ENCODE measurements at places on chromosomes 16 and 17.
A peak's percentile ranks its signal among the peaks of the same experiment; 100 is the strongest.

- no peak for DNase-seq
These were observed 15.8 kb downstream of the KRABD2 start for GRCh38 chr17:8360751-8361150.

DNA sequence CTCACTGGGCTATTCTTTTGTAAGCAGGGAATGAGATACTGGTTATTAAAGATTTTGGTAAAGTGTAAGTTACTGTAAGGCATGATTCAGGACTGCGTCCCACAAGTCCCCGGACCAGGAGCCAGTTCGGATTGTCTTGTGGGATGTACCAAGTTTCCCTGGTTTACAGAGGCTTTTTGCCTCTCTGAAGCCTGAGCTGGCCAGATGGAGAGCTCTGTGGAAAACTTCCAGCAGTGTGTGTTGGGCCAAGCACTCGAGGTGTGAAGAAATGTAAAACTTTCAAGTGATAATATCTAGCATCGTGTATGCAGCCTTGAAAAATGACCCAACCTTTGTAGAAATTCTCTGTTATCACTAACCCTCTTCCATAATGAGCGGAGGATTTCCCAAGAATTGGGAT is 2.4 kb downstream of the EPN2 start:
- DNase-seq: no peak

GRCh38 chr16:74078511-74079231 is 217.9 kb upstream of the PSMD7 start:
- DNase-seq: no peak

DNA sequence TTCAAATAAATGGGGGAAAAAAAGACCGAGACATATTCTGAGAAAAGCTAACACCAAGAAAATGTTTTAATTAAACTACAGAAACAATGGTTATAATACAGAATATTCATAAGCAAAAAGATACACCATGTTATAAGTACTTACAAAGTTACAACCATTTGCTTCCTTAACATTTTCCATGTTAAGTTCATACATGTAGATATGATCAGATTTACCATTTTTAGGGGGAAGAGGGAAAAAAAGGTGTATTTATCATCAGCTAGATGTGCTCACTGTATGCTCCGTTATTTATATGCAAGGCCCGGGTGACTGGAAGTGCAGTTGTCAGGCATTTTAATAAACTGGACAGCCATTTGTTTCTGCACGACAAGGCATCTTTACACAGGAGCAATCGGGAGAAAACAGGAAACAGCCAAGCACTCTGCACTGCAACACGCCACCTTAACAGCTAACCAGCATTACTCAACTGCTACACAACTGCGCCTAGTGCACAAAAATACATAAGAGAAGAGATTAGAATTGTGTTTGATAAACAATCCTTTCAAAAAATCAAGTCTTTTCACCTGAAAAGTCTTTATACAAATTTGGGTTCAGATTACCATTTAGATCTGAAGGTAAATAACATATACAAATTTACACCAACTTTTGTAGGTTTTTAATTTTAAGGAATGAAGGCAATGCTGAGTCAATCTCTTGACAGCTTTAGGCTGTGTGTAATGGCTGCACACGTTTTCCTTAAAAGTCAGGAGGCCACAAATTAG is 2.9 kb downstream of the SRSF2 start:
- DNase-seq: peak; percentile 50

DNA sequence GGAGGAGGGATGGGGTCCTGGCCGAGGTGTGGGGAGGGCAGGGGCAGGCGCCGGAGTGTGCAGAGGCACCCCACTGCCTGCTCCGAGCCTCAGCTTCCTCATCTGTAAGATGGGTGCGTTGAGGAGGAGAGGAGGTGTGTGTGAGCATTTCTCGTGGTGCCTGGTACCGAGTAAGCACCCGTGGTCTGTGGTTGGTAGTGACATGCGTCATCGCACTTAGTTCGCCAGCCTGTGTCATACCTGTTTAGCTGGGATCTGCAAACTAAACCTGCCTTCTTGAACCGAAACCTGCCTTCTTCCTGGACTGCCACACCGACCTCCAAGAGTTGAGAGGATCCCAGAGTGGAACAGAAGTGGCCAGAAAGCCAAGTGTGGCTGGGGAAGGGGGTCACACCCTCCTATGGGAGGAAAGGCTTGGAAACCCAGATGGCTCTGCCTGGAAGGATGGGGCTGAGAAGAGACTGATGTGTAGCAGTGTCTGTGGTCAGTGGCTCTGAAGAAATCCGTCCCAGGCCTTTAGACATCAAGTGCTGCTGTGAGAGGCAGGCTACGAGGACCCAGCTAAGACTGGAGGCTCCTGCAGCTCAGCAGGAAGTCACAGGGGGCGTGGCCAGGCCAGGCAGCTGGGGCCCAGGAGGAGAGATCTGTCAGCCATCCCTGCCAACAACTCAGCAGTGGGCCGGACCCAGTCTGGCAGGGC is 162.6 kb upstream of the PLCG2 start:
- peak; percentile 90 for DNase-seq

DNA sequence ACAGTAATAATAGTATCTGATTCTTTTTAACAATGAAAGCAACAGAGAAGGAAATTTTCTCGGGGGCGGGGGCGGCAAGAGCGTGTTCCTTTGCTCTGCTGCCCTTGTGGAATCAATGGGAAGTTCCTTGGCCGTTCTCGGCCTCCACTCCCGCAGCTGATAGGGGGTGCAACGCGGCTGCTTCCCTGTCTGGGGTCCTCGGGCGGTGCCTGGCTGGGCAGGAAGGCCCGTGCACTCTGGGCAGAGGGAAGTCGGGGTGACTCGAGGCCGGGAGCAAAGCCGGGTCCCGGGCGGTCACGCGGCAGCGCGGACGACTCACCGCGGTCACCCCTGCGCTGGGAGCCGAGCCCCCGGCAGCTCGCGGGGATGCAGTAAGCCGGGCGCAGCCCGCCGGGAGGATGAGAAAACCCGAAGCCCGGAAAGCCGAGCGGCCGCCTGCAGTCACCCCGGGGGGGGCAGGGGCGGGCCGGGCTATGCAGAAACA is 2.5 kb downstream of the TUBB3 start:
- DNase-seq: no peak

DNA sequence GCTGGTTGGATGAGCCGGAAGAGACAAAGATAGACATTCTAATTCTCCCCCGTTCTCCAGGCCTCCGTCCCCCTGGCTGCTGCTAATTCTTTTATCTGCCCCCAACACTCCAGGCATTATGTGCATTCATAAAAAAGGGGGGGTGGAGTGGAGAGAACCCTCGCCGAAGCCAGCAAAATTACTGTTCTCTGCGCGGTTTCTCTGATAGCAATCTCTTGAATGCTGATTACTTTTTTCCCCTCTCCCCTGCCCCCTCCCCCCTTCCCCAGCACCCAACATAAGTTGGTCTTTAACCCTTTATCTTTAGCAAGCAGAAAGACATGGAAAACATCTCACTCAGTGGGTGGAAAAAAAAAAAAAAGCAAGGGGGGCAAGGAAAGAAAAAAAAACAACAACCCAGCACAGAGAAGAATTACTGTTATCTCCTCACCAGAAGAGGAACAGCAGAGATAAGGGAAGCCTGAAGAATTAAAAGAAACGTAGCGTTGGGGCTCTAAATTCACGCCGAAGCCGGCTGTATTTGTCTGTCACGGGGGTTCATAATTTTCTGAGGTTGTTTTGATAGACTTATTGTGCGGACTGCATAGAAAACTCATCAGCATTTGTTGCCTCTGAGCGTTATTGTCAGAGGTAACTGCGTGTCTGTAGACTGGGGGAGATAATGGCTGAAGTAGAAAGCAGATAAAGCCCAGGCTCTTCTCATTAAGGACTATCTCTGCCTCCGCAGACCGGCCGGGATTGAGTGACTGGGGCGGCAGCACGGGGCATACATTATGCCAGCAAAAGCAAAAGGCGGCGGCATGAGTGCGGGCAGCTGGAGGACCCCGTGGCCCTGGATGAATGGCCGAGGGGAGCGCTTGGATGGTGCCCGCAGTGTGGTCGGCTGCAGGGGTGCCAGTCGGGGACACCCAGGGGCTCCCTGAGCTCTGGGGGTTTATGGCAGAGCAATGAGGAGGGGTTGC is 126.9 kb downstream of the MRM1 start:
- peak; percentile 47 for DNase-seq

- DNase-seq: no peak
These were observed 30.7 kb downstream of the CD300LF start for GRCh38 chr17:74682028-74682427.

- DNase-seq: no peak
These were observed 90.7 kb downstream of the SHISA9 start for GRCh38 chr16:12992066-12992465.

DNA sequence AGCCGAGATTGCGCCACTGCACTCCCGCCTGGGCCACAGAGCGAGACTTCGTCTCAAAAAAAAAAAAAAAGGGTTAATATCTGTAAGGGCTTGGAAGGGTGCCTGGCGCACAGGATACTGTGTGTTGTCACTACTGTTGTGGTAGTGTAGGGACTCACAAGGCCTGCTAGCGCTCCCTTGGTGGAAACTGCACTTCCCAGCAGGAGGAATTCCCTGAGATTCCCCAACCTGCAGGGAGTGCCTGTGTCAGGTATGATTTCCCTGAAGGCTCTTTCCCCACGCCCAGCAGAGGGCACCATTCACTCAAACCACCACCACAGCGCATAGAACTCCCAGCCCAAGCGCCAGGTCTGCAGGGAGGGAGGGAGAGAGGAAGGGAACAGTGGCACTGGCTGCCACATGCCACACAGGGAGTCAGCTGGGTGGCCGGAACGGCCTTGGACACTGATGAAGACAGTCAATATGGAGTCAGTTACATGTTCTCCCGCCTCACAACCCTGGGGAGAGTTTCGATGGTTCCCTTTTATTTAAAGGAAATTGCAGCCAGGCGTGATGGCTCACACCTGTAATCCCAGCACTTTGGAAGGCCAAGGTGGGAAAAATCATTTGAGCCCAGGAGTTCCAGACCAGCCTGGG is 32.7 kb upstream of the CDH1 start:
- DNase-seq: peak; percentile 85

GRCh38 chr17:79749156-79749815 is 18.5 kb downstream of the ENPP7 start:
- DNase-seq: no peak

- DNase-seq: no peak
These were observed 89.3 kb upstream of the GSE1 start for GRCh38 chr16:85523602-85524364.

DNA sequence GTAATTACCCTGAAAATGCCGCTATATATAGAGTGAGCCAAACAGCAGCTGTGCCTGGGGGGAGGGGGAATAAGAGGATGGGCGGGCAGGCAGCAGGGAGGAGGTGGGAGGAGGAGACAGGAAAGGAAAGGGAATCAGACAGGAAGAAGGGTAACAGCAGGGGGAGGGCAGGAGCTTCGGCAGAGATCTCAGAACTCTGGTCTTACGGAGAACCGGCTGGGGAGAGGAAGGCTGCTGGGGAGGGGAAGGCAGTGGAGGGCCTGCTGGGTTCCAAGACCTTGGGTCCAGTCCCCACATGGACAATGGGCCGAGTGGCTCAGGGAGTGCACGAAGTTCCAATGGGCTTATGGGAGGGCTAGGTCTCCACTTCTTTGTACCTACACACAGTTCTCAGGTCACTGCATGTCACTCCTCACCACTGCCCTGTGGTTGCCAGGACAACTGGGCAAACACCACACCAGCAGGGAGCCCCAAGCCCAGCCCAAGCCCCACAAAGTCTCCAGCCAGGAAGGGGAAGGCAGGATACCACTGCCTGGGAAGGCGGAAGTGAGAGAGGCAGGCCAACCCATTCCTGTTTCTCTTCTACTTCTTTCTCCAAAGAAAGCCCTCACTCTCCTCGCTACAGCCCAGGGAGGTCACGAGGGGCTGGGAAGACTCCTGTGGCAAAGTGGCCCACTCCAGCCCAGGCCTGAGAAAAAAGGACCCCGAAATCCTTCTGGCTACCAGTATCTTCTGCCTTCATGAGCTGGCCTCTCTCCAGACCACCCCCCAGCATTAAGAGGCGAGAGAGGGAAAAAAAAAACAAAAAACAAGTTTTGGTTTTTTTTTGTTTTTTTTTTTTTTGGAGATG is 25.3 kb downstream of the G6PC3 start:
- peak; percentile 15 for DNase-seq

DNA sequence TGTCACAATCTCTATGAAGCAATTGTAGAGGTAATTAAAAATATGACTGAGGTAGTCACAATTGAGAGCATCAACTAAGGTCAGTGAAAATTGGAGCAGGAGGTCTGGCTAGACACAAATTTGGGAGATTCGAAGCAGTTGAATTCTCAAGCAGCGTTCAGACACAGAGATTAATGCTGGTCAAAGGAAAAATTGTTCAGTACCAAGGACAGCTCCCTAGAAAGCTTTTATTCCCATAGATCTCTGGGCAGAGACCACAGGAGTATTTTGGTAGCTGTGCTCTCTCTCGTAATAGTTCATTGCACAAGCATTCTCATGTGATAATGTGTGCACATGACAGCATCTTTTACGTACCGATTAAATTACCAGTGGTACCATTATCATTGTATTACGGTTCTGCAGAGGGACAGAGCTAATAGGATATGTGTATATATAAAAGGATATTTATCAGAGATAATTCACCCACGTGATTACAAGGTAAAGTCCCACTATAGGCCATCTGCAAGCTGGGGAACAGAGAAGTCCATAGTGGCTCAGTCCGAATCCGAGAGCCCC is 387.5 kb upstream of the HSBP1 start:
- no peak for DNase-seq

DNA sequence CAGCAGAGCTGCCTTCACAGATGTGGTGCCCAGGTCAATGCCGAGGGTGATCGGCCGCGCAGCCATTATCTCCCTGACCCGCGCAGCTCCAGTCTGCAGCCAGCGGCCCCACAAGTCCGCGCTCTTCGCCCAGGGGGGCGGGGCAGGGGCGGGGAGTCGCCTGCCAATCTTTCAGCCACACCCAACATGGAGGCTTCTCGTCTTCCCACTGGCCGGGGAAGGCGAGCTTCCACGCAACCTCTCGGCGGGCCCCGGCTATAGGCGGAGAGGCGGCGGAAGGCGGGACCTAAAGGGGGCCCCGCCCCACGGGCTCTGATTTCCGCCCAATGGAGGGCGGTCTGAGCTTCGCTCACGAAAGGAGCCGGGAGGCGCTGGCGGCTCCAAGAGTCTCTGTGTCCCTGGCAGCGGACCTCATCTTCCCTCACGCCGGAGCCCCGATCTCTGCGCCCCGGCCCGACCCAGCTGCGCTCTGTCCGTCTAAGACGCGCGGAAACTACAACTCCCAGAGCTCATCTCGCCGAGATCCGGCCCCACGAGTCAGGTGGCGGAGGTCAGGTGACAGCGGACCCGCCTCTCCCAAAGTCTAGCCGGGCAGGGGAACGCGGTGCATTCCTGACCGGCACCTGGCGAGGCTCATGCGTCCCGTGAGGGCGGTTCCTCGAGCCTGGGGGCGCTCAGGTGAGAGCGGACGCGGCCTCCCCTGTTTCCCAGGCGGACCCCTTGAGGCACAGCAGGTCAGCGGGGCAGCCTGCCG is at the start of the genes CTNS and SHPK:
Gene CTNS, plus strand, starts transcription at position 607 of the 754 bp plus-strand sequence. CDS start 3,447 bp downstream, outside the sequence.
Gene SHPK, minus strand, starts transcription at position 97 of the 754 bp plus-strand sequence. Its CDS starts 31 bp downstream, at position 66.
- DNase-seq: peak; percentile 95

GRCh38 chr17:1577583-1578013 is 15.0 kb upstream of the PITPNA start:
- no peak for DNase-seq

GRCh38 chr17:60351012-60351695 is 40.8 kb downstream of the USP32 start:
- no peak for DNase-seq

GRCh38 chr16:83992624-83993023 is 24.6 kb downstream of the NECAB2 start:
- DNase-seq: no peak

GRCh38 chr16:50204453-50205108 is 51.5 kb downstream of the TENT4B start:
- DNase-seq: no peak

All from activated naive CD4-positive, alpha-beta T cell treated with anti-CD3 and anti-CD28 coated beads for 36 hours (primary cell).